Frontal cortex (tissue), 4 donors: ENCODE measurements at places on chromosomes 3 and 15. TPM values are rescaled to one million over a fixed set of nuclear protein-coding genes. Genes with fewer than 3 reads are reported as not detected.

Gene TTLL13
- total RNA-seq: under 0.01 TPM

- no peak for DNase-seq
These were observed 18.7 kb downstream of the ZNF148 start for GRCh38 chr3:125356140-125357026.

GRCh38 chr15:73753250-73754130 lies at the start of gene INSYN1:
TSS of gene INSYN1 (minus strand) at chr15:73753351. CDS start at chr15:73751130, 2,221 bp downstream.
- DNase-seq: peak; percentile 78

GRCh38 chr3:69944931-69945493 lies 54.5 kb upstream of the SAMMSON start:
- DNase-seq: no peak

Gene CHL1
- 1,010 TPM for total RNA-seq

GRCh38 chr15:42591238-42591934 lies 16.0 kb downstream of the STARD9 start:
- no peak for DNase-seq

DNA sequence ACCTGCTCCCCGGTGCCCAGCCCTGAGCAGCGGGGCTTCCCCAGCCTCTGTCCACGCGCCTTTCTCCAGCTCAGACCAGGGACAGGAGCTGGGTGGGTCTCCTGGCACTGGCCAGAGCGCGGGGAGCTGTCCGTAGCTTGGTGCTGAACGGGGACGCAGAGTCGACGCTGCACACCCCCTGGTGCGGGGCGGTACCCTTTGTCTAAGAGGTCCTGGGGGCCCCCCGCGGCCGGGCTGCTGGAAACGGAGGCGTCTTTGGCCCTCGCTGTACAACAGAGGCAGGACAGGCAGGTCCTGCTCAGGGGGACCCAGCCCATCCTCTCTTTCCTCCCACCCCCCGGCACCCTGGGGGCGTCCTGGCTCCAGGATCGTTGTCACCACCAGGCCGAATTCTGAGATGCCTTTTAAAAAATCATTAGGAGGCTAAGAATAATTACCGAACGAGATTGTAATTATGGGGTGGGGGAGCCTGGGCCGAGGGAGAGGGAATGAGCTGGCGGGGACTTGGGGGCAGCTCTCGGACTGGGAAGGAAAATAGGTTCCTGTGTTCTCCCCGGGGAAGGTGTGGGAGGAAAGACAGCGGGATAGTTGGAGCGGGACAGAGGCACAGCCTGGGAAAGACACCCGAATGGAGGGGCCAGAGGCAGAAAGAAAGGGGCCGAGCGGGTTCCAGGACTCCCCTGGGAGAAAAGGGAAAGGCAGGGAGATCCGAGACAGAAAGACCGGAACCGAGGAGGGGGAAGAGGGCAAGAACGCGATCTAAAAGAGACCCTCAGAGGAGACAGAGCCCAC lies 4.1 kb upstream of the SKOR1 start:
- DNase-seq: peak; percentile 72

Gene NT5DC2
- 39.9 TPM for total RNA-seq

DNA sequence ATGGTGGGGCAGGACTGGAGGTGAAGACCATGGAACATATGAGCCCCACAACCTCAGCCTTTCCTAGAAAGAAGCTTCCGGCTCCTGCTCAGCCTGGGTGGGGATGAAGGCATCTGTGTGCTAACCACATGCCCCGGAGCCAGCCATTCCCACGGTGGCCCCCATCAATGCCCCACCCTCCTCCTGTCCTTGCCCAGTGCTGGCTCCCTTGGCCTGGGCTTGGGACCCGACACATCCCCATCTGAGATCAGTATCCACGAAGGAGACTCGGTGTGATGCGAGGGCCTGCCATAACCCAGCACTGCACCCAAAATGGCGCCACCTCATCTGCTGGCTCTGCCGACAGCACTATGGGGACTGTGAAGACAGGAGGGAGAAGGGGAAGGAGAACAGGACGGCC lies 16.5 kb upstream of the PLXND1 start:
- DNase-seq: no peak

DNA sequence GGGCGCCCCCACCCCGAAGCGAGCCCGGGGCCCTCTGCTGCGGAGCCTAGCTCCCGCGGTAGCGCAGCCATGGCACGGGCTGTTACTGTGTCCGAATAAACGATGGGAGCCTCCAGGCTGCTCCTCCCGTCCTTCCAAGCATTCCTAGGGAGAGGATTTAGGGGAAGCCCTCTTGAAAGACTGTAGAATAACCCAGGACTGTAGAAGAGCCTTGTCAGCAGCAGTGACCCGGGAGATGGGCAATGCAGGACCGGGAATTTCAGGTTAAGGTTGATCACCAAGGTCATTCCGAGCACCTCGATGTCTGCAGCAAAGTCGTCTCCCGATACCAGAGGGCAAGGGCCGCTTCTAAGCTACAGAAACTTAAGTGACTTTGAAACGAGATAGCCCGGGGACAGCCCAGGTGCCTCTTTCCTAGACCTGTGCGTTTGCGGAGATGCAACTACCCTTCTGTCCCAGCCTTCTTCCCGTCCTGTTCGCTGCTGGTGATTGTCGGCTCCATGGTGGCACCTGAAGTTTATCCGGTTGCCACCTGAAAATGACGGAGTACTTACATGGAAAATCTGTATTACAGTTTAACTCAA lies 753 bp upstream of the MYO5A start:
- no peak for DNase-seq

DNA sequence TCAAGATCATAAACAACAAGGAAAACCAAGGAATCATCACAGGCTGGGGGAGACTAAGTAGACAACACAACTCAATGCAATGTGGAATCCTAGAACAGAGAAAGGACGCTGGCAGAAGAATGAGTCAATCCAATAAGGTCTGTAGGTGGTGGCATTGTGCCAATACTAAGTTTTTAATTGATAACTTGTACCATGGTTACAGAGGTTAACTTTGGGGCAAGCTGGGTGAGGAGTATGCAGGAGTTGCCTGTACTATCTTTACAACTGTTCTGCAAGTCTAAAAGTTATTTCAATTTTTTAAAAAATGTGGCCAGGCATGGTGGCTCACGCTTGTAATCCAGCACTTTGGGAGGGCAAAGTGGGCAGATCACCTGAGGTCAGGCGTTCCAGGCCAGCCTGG lies 46.2 kb downstream of the RORA start:
- DNase-seq: no peak

Gene HDC
- under 0.01 TPM for total RNA-seq

DNA sequence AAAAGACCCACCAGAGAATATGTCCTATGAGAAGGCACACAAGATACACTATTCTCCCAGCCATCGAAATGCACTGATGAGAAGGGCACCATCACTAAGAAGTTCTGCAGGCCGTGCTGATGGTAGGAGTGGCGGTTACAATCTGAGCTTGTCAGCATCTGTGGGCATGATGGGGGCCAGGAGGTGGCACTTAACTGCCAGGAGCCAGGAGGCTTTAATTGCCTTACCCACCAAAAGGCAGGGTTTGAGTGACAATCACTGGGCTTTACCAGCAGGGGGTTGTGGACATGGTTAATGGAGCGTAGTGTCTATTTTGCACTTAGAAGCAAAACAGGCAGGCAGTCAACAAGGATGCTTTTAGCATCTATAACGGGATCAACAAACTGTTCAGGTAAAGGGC lies 16.0 kb upstream of the SQOR start:
- DNase-seq: no peak

DNA sequence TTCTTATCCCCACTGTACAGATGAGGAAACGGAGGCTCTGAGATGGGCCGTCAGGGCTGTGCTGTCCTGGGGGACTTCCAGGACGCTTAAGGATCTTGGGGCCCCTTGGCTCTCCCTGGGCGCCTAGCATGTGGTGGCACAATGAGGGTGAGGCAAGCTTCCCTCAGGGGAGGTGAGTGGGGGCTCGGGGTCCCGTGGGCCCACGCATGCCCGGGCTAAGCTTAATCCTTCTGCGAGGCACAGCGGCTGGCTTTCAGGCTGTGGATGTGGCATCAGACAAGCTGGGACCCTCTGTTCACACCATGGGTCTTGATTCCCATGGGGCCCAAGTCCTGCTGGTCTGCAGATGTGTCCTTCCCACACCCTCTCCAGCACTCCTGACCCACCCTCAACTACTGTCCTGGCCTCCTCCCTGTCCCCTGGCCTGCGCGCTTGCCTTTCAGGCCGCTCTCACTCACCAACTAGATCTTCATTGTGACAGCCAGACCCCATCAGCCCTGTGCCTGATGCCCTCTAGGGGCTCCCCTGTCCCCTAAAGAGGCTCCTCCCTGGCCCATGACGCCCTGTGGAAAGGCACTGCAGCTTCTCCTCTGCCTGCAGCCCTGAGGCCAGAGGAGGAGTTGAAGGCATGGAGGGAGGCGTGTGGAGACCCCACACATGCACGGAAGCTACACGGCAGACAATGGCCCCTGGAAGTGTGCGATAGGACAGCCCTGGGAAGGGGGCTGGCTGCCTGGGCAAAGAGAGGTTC lies 11.3 kb downstream of the DUSP7 start:
- DNase-seq: no peak

GRCh38 chr15:78909791-78910228 lies 35.0 kb downstream of the CTSH start:
- DNase-seq: peak; percentile 48

DNA sequence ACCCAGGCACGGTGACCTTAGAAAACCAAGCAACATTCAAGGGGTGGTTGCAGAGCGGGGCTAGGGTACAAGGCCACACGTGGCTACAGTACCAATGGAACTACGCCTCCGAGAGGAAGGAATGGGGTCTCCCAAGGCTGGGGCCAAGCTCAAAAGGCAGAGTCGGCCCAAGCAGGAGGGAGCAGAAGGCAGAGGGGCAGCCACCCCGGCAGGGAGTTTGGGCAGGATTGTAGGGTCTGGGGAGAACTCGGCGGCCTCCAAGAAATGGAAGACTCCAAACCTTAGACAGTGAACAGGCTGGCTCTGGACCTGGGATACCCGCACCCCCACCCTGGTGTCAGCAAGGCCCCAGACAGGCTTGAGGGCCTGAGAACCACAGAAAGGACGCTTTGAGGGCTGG lies 28.7 kb downstream of the ATRIP start:
- no peak for DNase-seq

Gene ITIH1
- total RNA-seq: not detected

GRCh38 chr15:95664450-95664849 lies 666.0 kb upstream of the NR2F2 start:
- DNase-seq: no peak

Gene TF
- total RNA-seq: 4.1 TPM

Gene WDR93
- 0.41 TPM for total RNA-seq

DNA sequence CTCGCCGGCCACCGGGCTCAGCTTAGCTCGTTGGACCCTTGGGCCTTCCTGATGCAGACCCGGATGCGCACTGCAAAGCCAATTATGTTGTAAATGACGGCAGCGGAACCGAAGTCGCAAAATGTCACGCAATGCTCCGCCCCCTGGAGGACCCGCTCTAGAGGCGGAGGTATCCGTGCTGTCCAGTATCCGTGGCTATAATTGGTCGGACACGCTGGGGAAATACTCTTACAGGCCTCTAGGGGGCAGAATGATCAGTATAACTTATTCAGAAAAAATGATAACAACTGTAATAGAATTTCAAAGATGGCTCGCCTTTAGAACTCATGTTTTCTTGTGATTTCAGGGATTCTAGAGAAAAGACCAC lies at the start of gene PRR23B:
TSS of gene PRR23B (minus strand) at position 59 of the 367 bp plus-strand sequence. CDS start 265 bp downstream, outside the sequence.
- DNase-seq: no peak

Gene TIGIT
- not detected for total RNA-seq

Gene CXCR6
- total RNA-seq: not detected
